ENCODE measurements at places on chromosomes 16 and 17. TPM values are rescaled to one million over a fixed set of nuclear protein-coding genes. Genes with fewer than 3 reads are reported as not detected.
A peak's percentile ranks its signal among the peaks of the same experiment; 100 is the strongest.

DNA sequence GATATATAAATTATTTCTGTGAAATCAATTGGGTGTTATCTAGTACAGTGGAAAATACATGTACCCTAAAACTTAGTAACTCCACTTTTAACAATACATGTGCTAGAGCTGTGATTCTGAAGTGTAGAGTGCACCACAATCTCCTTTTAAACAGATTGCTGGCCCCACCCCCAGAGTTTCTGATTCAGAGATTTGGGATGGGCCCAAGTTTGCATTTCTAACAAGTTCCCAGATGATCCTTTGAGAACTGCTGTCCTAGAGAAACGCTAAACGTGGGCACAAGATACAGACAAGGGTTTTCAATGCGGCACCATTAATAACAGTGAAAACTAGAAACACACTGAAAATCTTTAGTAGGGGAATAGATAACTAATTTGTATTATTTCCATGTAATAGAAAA, 49.2 kb downstream of the NXPH3 start:
- DNase-seq = no peak

GRCh38 chr17:72467841-72468653, 347.2 kb downstream of the SOX9 start:
- peak; percentile 71 for DNase-seq

Gene TSNAXIP1
- total RNA-seq = 1.5 TPM

DNA sequence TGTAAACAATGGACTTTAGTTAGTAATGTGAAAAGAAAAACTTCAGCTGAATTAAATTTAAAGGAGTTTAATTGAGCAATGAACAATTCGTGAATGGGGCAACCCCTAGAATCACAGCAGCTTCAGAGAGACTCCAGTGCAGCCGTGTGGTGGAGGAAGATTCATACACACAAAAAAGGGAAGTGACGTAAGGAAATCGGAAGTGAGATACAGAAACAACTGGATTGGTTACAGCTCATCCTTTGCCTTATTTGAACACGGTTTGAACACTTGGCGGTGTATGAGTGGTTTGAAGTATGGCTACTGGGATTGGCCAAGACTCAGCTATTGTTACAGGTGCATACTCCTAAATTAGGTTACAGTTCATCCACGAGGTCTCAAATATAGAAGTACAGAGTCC, 460.4 kb upstream of the ASIC2 start:
- no peak for DNase-seq

DNA sequence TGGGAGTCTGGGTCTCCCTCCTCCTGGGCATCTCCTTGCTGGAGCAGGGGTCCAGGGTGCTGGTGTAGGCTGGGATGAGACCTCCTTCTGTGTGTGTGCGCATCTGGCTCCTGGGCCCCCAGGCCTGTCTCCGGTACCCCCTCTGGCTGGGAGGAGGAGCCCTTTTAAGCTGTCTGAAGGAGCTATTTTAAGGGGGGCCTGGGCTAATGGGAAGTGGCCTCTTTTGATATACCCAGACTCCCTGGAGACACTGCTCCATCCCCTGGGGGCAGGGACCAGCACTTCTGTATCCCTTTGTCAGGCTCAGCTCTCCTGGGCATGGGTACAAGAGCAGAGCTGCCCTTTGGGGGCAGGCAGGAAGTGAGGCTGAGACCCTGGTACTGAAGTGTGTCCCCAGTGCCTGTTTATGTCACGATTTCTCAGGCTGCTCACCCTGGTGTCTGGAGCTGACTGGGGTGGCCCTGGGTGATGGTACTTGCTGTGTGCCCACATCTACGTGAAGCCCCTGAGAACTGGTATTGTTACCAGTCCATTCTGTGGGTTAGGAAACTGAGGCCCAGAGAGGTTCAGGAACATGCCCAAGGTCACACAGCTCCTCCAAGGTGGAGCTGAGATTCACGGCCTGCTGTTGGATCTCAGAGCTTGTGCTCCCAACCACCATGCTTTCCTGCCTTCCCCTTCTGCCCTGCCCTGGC, 6.5 kb downstream of the ADCY7 start:
- DNase-seq = peak; percentile 45

- DNase-seq = no peak
Measured at GRCh38 chr17:50668838-50669581, 34.3 kb downstream of the ABCC3 start.

DNA sequence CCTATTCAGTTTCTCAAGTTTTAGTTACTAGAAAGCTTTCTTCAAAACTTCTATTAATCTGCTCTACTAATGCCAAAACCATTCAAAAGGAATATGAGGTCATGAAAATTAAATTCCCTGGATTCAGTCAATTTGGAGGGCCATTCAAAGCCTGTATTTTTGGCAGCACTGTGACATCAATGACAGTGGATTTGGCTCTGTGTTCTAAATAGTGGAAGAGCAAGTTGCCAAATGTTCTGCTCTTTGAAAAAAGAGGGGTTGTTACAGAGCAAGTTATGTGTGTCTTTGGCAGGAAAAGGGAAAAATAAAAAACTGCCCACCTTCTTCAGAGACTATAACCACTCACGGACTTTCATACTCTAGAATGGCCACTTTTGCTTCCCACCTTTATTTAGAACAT, 3.2 kb upstream of the C16orf46 start:
- no peak for DNase-seq

Gene PTX4
- not detected for total RNA-seq

DNA sequence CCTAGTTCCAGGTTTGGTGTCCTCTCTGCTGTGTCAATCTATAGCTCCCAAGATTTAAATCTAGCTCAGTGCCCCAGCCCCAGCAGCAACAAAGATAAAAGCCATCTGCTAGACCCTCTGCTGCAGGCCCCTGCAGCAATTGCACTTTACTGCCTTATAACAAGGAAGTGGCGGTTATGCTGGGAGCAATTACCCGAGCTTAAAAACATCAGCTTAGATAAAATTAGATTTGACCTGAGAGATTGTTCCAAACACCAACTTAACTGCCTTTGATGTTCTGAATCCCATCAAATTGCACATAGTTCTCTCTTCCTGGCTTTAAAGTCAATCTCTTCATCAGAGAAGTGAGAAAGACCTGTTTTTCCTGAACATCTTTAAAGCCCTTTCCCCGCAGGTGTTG, 62.4 kb upstream of the SHISA6 start:
- no peak for DNase-seq

Data from sciatic nerve (tissue), 2 donors.